ENCODE measurements at places on chromosomes 7 and 10.

DNA sequence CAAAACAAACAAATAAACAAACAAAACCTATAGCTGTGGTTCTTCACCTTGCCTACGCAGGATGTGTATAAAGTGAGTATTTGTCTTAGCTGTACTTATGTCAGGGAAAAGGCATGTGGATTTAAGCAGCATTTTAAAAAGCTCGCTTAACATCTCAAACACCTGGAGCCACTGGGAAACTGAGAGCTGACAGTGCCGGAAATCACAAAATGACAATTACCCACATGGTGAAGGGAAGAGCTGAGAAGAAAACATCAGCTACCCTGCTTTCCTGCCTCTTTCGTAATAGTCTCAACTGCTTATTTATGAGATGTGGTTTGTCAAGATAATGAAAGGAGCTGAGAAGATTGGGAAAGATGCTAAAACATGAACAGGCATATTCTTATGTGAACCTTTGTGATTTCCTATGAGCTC is 31.1 kb upstream of the MSMB start:
- H3K27me3 ChIP-seq: no peaks in the 10 kb centered on the region
- no peaks in the 10 kb centered on the region for H3K36me3 ChIP-seq

- H3K36me3 ChIP-seq: no peaks in the 10 kb centered on the region
- DNase-seq: no peak
- H3K27ac ChIP-seq: no peak overlapping the region
- H3K4me1 ChIP-seq: no peaks in the 10 kb centered on the region
Measured at GRCh38 chr7:66460921-66461361, 167.7 kb upstream of the KCTD7 start.

DNA sequence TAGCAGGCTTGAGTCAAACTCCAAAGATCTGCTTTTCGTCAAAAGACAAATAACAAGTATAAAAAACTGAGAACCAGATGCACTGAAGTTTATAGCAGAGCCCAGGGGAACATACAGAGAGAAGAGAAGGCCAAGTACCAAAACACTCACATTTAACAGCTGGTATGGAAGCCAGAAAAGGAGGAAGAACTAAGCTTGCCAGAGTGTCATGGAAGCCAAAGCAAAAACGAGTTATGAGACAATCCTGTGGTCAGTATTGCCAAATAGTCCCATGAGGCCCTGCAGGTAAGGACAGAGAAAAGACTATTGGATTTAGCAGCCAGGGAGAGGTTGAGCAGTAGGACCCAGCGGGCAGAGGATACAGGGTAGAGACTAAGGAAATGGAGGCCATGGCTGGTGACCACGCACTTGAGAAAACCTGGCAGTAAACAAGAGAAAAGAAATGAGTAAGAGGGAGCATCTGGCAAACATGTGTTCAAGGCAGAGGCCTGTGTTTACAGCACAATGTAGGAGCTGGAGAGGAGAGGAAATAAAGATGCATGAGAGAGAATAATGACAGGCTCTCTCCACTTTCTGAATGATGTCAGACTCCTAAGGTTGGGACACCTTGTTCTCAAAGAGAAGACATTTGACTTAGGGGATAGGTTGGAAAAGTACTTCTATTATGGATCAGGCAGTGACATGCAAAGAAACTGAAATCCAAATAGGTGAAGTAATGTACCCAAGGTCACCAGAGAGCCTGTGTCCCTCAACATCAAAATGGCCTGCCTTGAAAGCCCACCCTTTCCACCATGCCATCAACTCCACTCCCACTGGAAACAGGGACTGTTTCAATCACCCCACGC is 9.1 kb downstream of the CREB3L2 start:
- H3K4me3 ChIP-seq: no peak overlapping the region
- DNase-seq: no peak
- peaks cover 28% of the 10 kb centered on the region for H3K4me1 ChIP-seq
- H3K27me3 ChIP-seq: no peaks in the 10 kb centered on the region

GRCh38 chr10:18665815-18666558 is 6.8 kb downstream of the ARL5B start:
- no peaks in the 10 kb centered on the region for H3K27me3 ChIP-seq
- DNase-seq: no peak
- peaks cover 9% of the 10 kb centered on the region for H3K36me3 ChIP-seq

DNA sequence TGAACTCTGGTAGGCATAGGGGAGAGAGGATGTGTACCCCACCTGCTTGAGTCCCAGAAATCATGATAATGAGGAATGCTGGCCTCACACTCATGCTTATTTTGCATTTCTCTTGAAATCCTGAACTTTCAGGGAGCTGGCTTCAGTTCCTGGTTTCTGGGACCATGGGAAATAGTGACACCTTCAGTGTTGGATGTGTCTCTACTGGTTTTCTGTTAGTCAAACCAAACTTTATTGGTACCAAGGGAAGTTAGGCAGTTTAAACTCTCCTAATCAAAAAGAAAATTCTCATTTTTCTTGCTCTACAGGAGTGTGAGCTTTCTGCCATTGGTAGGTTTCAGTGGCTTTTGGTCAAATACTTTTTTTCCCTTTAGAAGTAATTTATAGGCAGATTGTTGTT is 11.8 kb upstream of the PCGF5 start:
- H3K4me3 ChIP-seq: no peak overlapping the region
- H3K4me1 ChIP-seq: peaks cover 53% of the 10 kb centered on the region
- H3K27me3 ChIP-seq: no peaks in the 10 kb centered on the region
- no peaks in the 10 kb centered on the region for H3K36me3 ChIP-seq
- DNase-seq: no peak
- no peak overlapping the region for H3K27ac ChIP-seq

DNA sequence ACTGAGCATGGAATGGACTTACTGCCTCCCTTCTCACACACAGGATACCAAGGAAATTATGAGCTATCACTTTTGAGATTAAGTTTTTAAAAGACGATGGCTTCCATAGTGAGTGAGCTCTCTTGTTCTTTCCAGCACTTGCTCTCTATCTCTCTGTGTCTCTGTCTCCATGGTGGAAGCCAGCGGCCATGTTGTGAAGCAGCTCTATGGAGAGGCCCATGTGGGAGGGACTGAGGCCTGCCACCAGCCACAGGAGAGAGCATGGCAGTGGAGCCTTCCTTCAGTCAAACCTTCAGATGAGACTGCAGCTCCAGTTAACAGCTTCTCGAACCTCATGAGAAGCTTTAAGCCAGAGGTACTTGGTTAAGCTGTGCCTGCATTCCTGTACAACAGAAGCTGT is 20.5 kb upstream of the PDIA4 start:
- no peak overlapping the region for H3K27ac ChIP-seq
- no peaks in the 10 kb centered on the region for H3K27me3 ChIP-seq
- H3K4me3 ChIP-seq: no peak overlapping the region
- no peaks in the 10 kb centered on the region for H3K4me1 ChIP-seq
- DNase-seq: no peak
- H3K36me3 ChIP-seq: no peaks in the 10 kb centered on the region

Measured in CD4-positive, alpha-beta memory T cell (primary cell).